ENCODE measurements at places on chromosomes 6 and 20. TPM values are rescaled to one million over a fixed set of nuclear protein-coding genes. Genes with fewer than 3 reads are reported as not detected.

Gene SPTLC3
- 20.3 TPM for total RNA-seq

DNA sequence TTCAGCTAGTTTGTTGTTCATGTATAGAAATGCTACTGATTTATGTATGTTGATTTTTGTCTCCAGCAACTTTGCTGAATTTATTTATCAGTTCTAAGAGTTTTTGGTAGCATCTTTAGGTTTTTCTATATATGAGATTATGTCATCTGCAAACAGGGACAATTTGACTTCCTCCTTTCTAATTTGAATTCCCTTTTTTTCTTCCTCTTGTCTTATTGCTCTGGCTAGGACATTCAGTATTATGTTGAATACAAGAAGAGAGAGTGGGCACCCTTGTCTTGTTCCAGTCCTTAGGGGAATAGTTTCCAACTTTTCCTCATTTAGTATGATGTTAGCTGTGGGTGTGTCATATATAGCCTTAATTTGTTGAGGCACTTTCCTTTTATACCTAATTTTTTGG, 58.2 kb downstream of the CDH26 start:
- H3K36me3 ChIP-seq, result no peaks in the 10 kb centered on the region
- DNase-seq, result no peak
- H3K27ac ChIP-seq, result no peak overlapping the region

Gene CNPY3
- 21.9 TPM for total RNA-seq

GRCh38 chr6:31575335-31575901, at the start of gene TNF:
TNF (plus strand) TSS chr6:31575565; CDS start chr6:31575742, 177 bp downstream.
- H3K4me3 ChIP-seq, result no peak within 1 kb of the TSS
- DNase-seq, result no peak
- no peak within 1 kb of the TSS for H3K27ac ChIP-seq
- peaks cover 20% of the 10 kb centered on the region for H3K27me3 ChIP-seq
- peaks cover 6% of the 10 kb centered on the region for H3K4me1 ChIP-seq

DNA sequence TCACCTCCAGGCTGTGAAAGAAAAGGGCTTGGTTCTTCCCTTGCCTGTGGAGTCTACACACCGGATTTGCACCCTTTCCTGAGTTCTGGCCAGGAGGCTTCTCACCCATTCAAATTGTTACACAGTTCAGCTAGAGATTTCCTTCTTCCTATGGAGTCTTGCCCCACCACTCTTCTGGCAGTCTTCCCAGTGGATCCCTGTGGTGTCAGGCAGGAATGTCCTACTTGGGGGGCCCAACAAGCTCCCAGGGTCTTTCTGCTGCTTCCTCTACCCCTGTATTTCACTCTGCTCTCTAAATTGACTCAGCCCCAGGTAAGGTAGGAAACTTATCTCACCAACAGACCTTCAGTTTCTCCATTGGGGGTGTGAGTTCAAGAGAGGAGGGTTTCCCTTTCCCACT, 14.0 kb upstream of the CST9L start:
- H3K4me1 ChIP-seq, result peaks cover 16% of the 10 kb centered on the region
- H3K4me3 ChIP-seq, result no peak overlapping the region
- H3K36me3 ChIP-seq, result no peaks in the 10 kb centered on the region
- DNase-seq, result peak; percentile 14

Gene SYTL3
- total RNA-seq, result 0.65 TPM

Gene MAPK14
- total RNA-seq, result 46.2 TPM

GRCh38 chr20:45771182-45771759, 20.4 kb downstream of the WFDC3 start:
- H3K27ac ChIP-seq, result no peak overlapping the region
- no peaks in the 10 kb centered on the region for H3K4me1 ChIP-seq

- peaks cover 10% of the 10 kb centered on the region for H3K4me1 ChIP-seq
- no peaks in the 10 kb centered on the region for H3K27me3 ChIP-seq
- no peak overlapping the region for H3K27ac ChIP-seq
- no peak for DNase-seq
Measured at GRCh38 chr6:37366910-37367309, 13.1 kb downstream of the RNF8 start.

DNA sequence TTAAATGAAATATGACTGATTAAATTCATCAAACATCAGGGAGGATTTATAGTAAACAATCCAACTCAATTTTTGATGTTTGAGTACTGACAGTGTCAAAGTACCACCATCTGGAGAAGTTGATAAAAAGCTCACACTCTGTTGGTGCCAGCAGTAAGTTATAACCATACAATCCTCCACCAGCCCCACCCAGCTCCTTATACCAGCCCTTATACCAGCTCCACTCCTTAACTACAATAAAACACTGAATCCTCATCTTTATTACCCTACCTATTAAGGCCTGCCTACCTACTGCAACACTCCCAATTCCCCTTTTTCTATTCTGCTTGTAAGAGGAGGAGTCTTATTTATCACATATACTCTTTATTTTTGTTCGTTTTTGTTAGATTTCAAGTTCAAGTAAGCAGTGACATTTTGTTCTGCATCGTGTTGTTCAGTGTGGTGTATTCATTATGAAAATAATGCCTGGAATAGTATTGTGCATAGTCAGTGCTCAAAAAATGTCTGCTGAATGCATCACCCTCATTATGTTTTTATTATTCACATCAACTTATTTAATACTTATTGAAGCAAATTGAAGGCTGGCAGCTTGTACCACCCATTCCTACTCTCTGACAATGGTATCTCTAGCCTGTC, 954.7 kb upstream of the ADGRB3 start:
- H3K4me3 ChIP-seq, result no peak overlapping the region
- no peaks in the 10 kb centered on the region for H3K36me3 ChIP-seq
- peaks cover 14% of the 10 kb centered on the region for H3K4me1 ChIP-seq

DNA sequence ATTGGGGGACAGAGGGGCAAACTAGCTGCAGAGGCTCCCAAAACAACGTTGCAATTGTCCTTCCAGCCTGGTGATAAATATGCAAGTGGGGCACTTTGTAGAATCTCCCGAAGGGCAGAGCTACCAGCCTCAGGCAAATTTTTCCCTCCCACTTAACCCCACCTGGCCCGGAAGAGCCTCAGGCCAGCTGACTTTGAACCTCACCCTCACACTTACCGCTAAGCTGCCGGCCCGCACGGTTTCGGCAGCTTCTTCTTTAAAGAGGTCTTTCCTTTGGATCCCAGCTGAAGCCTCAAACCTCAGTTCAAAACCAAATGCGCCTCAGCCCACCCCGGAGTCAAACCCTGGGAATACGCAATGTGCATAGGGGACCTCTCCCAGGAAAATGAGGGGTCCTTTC, 2.5 kb downstream of the OVOL2 start:
- no peak overlapping the region for H3K27ac ChIP-seq
- peaks cover 24% of the 10 kb centered on the region for H3K27me3 ChIP-seq
- peaks cover 20% of the 10 kb centered on the region for H3K4me1 ChIP-seq

Gene CLIC5
- not detected for total RNA-seq

GRCh38 chr6:33439956-33440648, 14.3 kb upstream of the ZBTB9 start:
- DNase-seq, result no peak
- peaks cover 16% of the 10 kb centered on the region for H3K36me3 ChIP-seq
- no peak overlapping the region for H3K4me3 ChIP-seq

Gene LY6G6C
- total RNA-seq, result not detected

- no peak for DNase-seq
- no peak overlapping the region for H3K4me3 ChIP-seq
- no peaks in the 10 kb centered on the region for H3K36me3 ChIP-seq
- H3K27me3 ChIP-seq, result peaks cover 48% of the 10 kb centered on the region
Measured at GRCh38 chr20:48769069-48769983, 58.5 kb downstream of the PREX1 start.

GRCh38 chr20:62899633-62900051, 26.7 kb downstream of the DIDO1 start:
- H3K4me3 ChIP-seq, result no peak overlapping the region
- H3K4me1 ChIP-seq, result no peaks in the 10 kb centered on the region
- H3K27ac ChIP-seq, result no peak overlapping the region
- peaks cover 70% of the 10 kb centered on the region for H3K36me3 ChIP-seq
- no peaks in the 10 kb centered on the region for H3K27me3 ChIP-seq

Gene HAO1
- total RNA-seq, result not detected

Gene PGM3
- total RNA-seq, result 117 TPM

- no peaks in the 10 kb centered on the region for H3K36me3 ChIP-seq
- no peak overlapping the region for H3K4me3 ChIP-seq
- peaks cover 9% of the 10 kb centered on the region for H3K4me1 ChIP-seq
- DNase-seq, result no peak
- no peak overlapping the region for H3K27ac ChIP-seq
Measured at GRCh38 chr6:46440641-46441040, 50.6 kb downstream of the RCAN2 start.

DNA sequence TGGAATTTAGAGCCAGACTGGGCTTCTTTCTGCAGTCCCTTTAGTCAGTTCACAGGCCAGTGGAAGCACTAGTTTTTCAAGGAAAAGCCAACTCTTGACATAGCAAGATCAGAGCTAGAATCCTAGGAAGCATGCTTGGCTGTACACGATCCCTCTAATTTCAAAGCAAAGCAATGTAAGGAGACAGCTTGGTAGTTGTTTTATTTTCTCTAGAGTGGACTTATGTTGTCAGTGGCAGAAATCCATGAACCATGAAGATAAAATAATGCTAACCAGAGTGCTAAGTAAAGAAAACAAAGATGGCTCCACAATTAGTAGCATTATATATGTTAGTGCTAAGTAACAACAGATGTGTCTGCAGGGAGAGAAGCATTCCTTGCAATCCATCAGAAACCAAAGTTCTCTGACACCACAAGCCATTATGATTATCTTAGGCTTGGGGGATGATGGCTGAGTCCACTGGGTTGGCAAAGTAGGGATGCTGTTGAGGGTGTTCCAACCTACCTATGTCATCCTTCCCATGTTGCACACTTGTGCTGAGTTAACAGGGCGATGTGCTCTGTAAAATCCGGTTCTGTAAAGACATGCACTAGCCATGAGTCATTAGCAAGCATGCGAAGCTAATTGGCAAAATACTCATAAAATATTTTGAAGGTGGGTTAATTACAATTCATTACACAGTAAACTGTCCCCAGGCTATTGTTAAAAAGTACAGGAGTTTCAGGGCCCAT, 115.2 kb downstream of the BMP2 start:
- no peaks in the 10 kb centered on the region for H3K36me3 ChIP-seq
- no peak overlapping the region for H3K27ac ChIP-seq
- H3K27me3 ChIP-seq, result no peaks in the 10 kb centered on the region
- peak; percentile 54 for DNase-seq

DNA sequence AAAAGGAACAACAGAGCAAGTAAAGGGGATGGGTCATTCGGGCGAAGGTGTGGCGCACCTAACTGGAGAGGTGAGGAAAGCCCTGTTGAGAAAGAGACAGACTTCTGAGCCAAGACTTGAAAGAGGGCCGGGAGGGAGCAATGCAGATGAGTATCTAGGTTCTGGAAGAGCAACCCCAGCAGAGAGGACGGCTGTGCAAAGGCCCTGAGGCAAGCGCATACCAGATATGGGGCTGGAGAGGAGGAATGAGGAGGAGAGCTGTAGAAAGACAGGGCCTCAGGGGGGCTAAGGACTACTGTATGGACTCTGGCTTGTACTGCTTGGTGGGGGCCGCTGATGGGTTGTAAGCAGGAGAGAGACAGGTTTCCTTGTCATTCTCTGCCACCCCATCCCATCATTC, 21.9 kb downstream of the TRERF1 start:
- no peak overlapping the region for H3K4me3 ChIP-seq
- DNase-seq, result no peak
- H3K27ac ChIP-seq, result no peak overlapping the region
- no peaks in the 10 kb centered on the region for H3K27me3 ChIP-seq

DNA sequence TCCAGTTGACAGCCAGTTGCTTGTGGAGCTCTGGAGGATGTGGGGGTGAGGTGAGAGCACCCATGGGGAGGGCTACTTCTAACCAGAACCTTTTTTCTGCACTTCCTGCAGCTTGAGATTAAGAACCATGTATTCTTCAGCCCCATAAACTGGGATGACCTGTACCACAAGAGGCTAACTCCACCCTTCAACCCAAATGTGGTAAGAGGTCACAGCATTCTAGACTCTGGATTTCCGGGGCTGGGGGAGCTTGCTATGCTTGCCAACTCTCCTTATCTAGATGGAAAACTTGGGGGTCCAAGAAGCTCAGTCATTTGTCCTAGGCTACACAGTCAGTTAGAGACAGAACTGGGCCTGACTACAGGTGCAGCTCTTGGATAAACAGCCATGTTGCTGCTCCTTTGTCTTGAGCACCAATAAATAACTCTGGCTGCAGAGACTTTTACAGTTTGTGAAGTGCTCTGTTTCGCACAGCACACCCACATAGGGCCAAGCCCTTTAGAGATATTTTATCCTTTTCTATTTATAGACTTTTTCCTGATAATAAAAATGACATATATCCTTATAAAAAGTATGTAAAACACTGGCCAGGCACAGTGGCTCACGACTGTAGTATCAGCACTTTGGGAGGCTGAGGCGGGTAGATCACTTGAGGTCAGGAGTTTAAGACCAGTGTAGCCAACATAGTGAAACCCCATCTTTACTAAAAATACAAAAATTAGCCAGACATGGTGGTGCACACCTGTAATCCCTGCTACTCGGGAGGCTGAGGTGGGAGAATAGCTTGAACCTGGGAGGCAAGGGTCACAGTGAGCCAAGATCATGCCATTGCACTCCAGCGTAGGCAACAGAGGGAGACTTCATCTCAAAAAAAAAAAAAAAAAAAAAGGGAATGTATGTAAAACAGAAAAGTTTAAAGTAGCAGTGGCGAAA, 10.6 kb upstream of the IFT52 start:
- no peaks in the 10 kb centered on the region for H3K27me3 ChIP-seq
- no peak overlapping the region for H3K27ac ChIP-seq
- no peaks in the 10 kb centered on the region for H3K36me3 ChIP-seq
- H3K4me1 ChIP-seq, result peaks cover 10% of the 10 kb centered on the region
- no peak overlapping the region for H3K4me3 ChIP-seq

Gene TCF21
- not detected for total RNA-seq

Gene CYP21A2
- 0.88 TPM for total RNA-seq

GRCh38 chr6:49454787-49455709, 8.0 kb downstream of the MMUT start:
- H3K4me1 ChIP-seq, result peaks cover 7% of the 10 kb centered on the region
- H3K27ac ChIP-seq, result no peak overlapping the region
- no peak for DNase-seq
- peaks cover 71% of the 10 kb centered on the region for H3K36me3 ChIP-seq

GRCh38 chr6:5828296-5828695, 178.4 kb downstream of the NRN1 start:
- no peak overlapping the region for H3K4me3 ChIP-seq
- DNase-seq, result no peak
- no peaks in the 10 kb centered on the region for H3K36me3 ChIP-seq
- H3K4me1 ChIP-seq, result no peaks in the 10 kb centered on the region
- no peaks in the 10 kb centered on the region for H3K27me3 ChIP-seq

DNA sequence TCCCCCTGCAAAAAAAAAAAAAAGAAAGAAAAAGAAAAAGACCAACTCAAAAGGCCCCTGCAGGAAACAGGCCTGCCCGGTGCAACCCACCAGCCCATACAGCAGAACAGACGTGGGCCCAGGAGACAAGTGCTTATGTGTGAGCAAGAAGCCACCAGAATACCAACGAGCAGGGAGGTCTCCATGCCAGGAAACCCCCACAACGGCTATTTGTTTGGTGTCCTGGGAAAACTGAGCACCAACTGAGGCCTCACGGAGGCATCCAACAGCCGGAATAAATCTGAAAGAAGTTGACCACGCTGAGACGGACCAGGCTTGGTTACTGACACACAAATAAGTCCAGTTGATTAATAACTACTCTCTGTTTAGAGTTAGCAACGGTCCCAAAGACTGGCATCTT, 29.7 kb downstream of the PTPRT start:
- H3K27me3 ChIP-seq, result no peaks in the 10 kb centered on the region
- no peak for DNase-seq
- H3K36me3 ChIP-seq, result no peaks in the 10 kb centered on the region
- no peaks in the 10 kb centered on the region for H3K4me1 ChIP-seq
- H3K4me3 ChIP-seq, result no peak overlapping the region

All from MCF 10A (cell line).